ENCODE measurements at places on chromosomes 4 and X.

DNA sequence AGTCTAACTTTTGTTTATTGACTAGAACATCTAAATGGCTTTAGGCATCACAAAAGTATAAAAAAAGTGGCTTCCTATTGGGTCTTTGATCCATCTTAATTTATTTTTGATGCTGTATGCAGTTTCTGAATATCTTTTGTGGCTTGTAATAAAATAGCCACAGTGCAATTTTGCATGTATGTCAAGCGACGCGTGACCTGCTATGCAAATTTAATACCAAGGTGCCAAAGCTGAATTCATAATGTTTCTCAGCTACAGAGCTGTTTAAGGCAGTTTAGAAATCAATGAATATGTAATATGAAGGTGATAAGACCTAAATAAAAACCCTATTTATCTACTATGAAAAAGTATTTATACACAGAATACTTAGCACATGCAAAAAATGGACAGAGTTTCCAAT lies 197.8 kb downstream of the AFF2 start:
- H3K36me3 ChIP-seq, result no peaks in the 10 kb centered on the region
- no peak overlapping the region for H3K4me3 ChIP-seq
- no peak for DNase-seq
- no peaks in the 10 kb centered on the region for H3K27me3 ChIP-seq
- H3K4me1 ChIP-seq, result peaks cover 8% of the 10 kb centered on the region

DNA sequence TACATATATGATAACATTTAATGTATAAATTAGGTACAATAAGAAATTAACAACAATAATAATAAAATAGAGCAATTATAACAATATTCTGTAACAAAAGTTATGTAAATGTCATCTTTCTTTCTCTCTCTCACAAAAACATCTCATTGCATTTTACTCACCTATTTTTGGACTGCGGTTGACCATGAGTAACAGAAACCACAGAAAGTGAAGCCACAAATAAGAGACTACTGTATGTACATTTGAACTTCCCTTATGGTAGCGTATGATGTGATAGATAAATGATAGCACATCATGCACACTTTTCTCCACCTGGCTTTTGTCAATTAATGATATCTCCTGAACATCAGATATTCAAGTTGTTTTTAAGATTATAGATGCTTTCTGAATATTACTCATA lies 80.5 kb downstream of the HNRNPD start:
- no peak overlapping the region for H3K27ac ChIP-seq
- no peaks in the 10 kb centered on the region for H3K36me3 ChIP-seq
- no peaks in the 10 kb centered on the region for H3K27me3 ChIP-seq
- no peak for DNase-seq
- no peaks in the 10 kb centered on the region for H3K4me1 ChIP-seq

- no peak overlapping the region for H3K27ac ChIP-seq
- no peak for DNase-seq
- H3K36me3 ChIP-seq, result no peaks in the 10 kb centered on the region
- peaks cover 9% of the 10 kb centered on the region for H3K4me1 ChIP-seq
- no peak overlapping the region for H3K4me3 ChIP-seq
Measured at GRCh38 chr4:15339737-15340136, 88.1 kb upstream of the C1QTNF7 start.

- no peaks in the 10 kb centered on the region for H3K36me3 ChIP-seq
- no peak for DNase-seq
- no peak overlapping the region for H3K4me3 ChIP-seq
- H3K27ac ChIP-seq, result no peak overlapping the region
- peaks cover 5% of the 10 kb centered on the region for H3K4me1 ChIP-seq
Measured at GRCh38 chrX:100297728-100298127, 112.3 kb downstream of the PCDH19 start.

GRCh38 chr4:37628977-37629609 lies 57.1 kb downstream of the RELL1 start:
- DNase-seq, result no peak
- H3K27me3 ChIP-seq, result no peaks in the 10 kb centered on the region
- no peak overlapping the region for H3K4me3 ChIP-seq
- H3K36me3 ChIP-seq, result peaks cover 20% of the 10 kb centered on the region

GRCh38 chr4:183300070-183300469 lies 20.0 kb downstream of the CLDN22 start:
- peaks cover 49% of the 10 kb centered on the region for H3K36me3 ChIP-seq
- H3K4me1 ChIP-seq, result no peaks in the 10 kb centered on the region
- no peak overlapping the region for H3K4me3 ChIP-seq
- H3K27ac ChIP-seq, result no peak overlapping the region
- no peak for DNase-seq

DNA sequence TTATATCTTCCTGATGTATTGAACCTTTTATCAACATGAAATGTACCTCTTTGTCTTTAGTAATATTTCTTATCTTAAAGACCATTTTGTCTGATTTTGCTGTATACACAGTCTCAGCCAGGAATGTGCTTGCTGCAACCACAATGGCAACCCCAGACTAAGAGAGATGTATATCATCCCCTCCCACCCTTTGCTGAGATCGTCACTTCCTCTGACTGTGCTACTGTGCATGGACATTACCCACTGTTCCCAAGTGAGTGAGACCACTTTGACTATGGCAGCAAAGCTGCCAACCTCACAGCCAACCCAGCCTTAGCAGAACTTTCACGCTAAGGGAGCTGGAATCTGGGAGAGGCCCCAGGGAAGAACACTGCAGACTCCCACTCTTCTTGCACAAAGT lies 46.0 kb downstream of the EIF2S3 start:
- no peak overlapping the region for H3K27ac ChIP-seq
- no peaks in the 10 kb centered on the region for H3K36me3 ChIP-seq
- DNase-seq, result no peak

GRCh38 chr4:67880866-67881610 lies 2.8 kb downstream of the TMPRSS11D start:
- H3K27me3 ChIP-seq, result no peaks in the 10 kb centered on the region
- H3K27ac ChIP-seq, result no peak overlapping the region
- no peaks in the 10 kb centered on the region for H3K36me3 ChIP-seq
- peaks cover 5% of the 10 kb centered on the region for H3K4me1 ChIP-seq
- H3K4me3 ChIP-seq, result no peak overlapping the region
- DNase-seq, result no peak

- H3K4me1 ChIP-seq, result no peaks in the 10 kb centered on the region
- no peaks in the 10 kb centered on the region for H3K36me3 ChIP-seq
- no peak overlapping the region for H3K4me3 ChIP-seq
Measured at GRCh38 chrX:105190252-105190853, 30.1 kb downstream of the TEX13A start.

All from WTC11 (cell line).